ENCODE measurements at places on chromosomes 1 and 21.

DNA sequence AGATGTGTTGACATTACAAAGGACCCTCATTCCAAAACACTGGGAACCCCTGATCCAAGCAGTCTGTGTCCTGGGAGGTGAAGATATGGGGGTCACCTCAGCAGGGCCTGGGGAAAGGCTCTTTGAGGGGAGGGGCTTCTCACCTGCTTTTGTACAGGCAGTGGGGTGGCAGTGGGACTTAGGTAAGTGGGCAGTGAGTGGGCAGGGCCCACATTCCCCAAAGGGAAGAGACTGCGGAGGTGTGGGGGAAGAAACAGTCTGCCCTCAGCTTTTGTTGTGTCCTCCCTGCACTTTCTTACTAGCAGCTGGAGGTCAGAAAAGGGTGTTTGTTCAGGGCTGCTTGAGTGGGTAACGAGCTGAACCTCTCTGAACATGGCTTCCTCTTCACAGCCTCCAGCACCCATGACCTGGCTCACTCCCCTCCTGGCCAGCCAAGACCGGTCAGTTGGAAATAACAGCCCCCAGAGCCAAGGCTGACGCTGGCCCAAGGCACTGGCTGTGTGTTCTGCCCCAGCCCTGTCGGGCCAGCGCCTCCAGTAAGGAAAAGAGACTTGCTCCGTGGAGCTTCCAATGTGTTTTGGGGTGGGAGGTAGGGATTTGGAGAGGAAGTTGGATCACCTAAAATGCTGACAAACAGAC lies 173.5 kb downstream of the PSMG1 start:
- no peak for DNase-seq

DNA sequence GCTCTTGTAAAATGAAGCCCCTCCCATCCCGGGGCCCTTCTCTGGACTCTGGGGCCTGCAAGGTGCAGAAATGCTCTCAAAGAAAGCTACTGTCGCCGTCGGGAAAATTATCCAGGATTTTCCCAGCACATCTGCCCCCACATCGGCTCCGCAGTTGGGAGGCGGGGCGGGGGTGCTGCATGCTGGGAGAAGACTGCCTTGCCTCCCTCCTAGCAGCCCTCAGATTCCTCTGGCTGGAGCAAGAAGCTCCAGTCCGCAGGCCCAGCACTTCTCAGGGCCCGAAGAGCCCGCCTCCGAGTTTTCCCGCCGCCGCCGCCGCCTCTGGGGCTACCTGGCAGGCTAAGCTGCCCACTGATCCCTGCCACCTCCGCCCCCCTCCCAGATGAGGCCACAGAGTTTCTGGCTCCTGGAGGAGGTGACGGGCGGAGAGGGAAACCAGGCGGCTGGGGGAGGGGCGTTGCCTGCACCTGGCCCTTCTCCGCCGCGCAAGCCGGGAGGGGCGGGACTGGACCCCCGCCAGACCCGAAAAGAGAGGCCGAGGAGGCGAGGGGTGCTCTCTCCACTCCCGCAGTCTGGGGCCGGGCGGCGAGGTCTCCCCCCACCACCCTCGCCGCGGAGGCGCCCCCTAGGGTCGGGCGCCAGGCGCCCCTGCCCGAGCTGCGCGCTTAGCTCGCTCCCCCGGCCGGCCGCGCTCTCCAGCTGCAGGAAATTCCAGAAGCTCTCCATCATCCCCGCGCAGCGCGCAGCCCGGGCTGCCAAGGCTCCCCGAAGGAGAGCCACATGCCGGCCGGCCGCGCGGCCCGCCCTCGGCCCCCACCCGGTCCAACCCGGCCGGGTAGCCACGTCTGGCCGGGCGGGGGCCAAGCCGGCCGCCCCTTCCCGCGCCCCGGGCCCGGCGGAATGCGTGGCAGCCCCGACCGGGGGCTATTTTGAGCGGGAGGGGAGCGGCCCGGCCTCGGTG lies 28.8 kb downstream of the AHDC1 start:
- peak; percentile 81 for DNase-seq

DNA sequence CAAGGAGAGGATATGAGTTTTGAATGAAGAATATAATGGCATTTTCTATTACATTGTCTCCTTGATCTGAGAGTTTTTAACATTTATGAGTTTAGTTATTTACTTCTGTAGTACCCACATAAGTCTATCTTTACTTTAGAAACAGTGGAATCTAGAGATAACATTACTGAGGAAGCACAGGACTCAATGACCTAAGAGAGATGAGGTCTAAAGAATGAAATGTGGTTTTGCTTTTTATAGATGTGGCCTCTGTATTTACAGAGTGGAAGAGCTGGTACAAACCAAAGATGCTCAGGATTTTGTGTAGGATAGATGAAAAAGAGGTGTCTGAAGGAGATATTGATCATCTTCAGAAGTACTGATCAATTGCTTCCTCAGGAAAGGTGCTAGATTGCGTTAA lies 177.3 kb downstream of the KCTD3 start:
- peak; percentile 18 for DNase-seq

- no peak for DNase-seq
Observed at GRCh38 chr1:60916906-60917305, 165.5 kb upstream of the NFIA start.

- no peak for DNase-seq
Observed at GRCh38 chr1:26781206-26781825, 6.4 kb upstream of the PIGV start.

DNA sequence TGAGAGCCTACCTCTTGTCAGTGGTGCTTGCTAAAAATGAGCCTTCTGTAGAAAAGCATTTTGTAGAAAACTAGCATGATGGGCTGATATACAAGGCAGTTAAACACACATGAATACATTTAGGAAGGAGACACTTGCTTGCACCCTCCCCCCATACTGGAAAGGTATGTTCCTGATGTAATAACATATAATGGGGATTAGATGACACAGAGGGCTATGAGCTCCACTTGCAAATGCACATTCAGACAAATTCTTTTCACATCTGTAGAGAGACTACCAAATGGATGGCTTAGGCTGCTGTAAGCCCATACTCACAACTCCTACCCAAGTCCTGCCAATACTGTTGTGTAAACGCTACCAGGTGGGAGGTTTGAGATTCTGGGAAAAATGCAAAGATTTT lies 634.0 kb downstream of the SMYD3 start:
- DNase-seq, result peak; percentile 22

- DNase-seq, result no peak
Observed at GRCh38 chr21:46205766-46206162, 21.5 kb upstream of the SPATC1L start.

DNA sequence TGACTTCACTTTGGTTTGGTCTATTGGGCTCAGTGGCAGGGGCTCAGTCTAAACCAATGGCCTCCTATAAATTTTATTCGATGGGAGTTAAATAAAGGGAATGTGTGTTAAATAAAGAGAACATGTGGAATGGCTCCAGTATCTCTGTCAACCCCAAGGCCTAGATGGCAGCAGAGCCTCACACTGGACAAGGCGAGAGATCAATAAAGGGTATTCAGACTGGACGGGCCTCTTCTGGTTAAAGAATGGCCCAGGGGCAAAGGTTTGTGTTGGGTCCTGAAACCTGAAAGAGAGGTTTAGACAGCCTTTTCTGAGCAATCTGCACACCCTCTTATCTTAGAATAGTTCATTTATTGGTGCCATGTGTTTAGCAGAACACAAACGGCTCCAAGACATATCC lies 34.7 kb downstream of the SH3BP5L start:
- DNase-seq, result no peak

All from fibroblast of the aortic adventitia (primary cell).